ENCODE measurements at places on chromosomes 6 and 20. TPM values are rescaled to one million over a fixed set of nuclear protein-coding genes. Genes with fewer than 3 reads are reported as not detected.

Gene ZSCAN12
- total RNA-seq: 5.0 TPM

Gene HLA-DPB1
- total RNA-seq: 215 TPM

Gene SRF
- total RNA-seq: 47.5 TPM

DNA sequence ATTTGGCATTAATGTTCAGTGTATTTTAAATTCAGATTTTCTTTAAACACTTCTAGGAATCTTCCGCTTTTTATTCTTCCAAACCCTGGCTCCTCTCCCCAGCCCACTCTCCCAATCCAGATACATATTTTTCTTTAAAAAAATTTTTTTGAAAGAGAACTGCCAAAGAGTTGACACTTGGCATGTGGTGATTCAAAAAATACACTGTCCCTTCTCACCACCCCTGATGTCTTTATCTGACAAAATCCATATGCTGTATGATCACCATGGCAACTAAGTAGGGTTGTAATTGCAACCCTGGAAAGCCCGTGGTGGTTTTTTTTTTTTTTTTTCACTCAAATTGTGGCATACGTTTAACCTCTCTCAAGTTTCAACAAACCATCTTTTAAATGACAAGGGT, 355.8 kb upstream of the SASH1 start:
- no peaks in the 10 kb centered on the region for H3K36me3 ChIP-seq
- H3K4me3 ChIP-seq: no peak overlapping the region
- no peak for DNase-seq
- H3K27me3 ChIP-seq: no peaks in the 10 kb centered on the region
- no peak overlapping the region for H3K27ac ChIP-seq

DNA sequence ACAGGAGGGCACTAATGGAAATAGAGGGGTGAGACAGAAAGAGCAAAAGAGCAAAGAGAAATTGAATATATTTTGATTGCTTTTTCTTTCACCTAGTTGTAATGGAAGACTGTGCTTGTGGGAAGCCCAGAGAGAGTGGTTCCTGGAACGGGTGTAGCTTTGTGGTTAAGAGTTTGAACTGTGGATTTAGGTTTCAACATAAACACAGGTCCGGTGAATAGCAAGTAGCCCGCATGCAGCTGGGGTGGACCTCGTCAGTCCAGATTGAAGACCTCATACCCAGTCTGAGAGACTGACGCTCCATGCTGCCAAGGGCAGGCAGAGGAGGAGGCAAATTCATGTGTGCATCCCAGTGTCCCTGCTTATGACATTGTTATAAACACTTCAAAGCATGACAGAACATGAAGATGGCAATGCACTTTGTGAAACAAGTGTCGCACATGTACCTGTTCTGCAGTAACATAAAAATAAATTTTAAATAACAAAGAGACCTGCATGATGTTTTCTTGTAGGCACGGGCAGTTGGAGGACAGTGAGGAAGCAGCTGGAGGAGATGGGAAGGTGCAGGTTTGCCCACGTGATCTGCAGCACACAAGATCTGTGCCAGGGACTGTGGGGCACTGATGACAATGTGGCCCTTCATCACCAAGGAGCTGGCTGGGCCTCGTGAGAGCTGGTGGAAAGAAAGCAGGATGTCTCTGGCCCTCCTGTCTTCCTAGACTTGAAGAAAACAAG, 220.5 kb upstream of the SSTR4 start:
- no peak overlapping the region for H3K27ac ChIP-seq
- H3K36me3 ChIP-seq: no peaks in the 10 kb centered on the region
- H3K4me1 ChIP-seq: no peaks in the 10 kb centered on the region
- no peaks in the 10 kb centered on the region for H3K27me3 ChIP-seq
- H3K4me3 ChIP-seq: no peak overlapping the region

DNA sequence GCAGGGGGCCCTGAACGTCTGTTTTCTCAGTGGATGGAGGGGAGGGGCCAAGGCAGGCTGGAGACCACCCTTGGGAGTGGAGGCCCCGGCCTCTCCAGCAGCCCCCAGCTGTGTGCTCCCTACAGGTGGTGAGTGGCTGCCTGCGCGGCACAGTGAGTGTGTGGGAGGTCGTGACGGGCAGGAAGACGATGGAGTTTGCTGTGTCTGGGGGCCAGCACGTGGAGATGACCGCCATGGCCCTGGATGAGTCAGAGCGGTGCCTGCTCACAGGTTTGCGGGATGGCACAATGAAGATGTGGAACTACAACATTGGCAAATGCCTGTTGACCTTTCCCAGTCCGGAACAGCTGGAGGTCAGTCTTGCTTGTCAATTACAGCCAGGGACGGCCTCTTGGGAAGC, 52.6 kb downstream of the EFCAB8 start:
- DNase-seq: peak; percentile 36
- H3K36me3 ChIP-seq: no peaks in the 10 kb centered on the region
- no peak overlapping the region for H3K4me3 ChIP-seq

- no peaks in the 10 kb centered on the region for H3K36me3 ChIP-seq
- no peak for DNase-seq
- no peaks in the 10 kb centered on the region for H3K27me3 ChIP-seq
Observed at GRCh38 chr20:54320148-54320607, 112.3 kb downstream of the PFDN4 start.

- no peak overlapping the region for H3K4me3 ChIP-seq
- no peaks in the 10 kb centered on the region for H3K4me1 ChIP-seq
- H3K27me3 ChIP-seq: no peaks in the 10 kb centered on the region
- no peak overlapping the region for H3K27ac ChIP-seq
- no peak for DNase-seq
Observed at GRCh38 chr6:7016226-7016625, 91.5 kb upstream of the RREB1 start.

GRCh38 chr6:29875257-29875656, 47.6 kb downstream of the HLA-G start:
- H3K36me3 ChIP-seq: no peaks in the 10 kb centered on the region
- H3K27ac ChIP-seq: no peak overlapping the region
- H3K4me3 ChIP-seq: no peak overlapping the region
- no peaks in the 10 kb centered on the region for H3K27me3 ChIP-seq

DNA sequence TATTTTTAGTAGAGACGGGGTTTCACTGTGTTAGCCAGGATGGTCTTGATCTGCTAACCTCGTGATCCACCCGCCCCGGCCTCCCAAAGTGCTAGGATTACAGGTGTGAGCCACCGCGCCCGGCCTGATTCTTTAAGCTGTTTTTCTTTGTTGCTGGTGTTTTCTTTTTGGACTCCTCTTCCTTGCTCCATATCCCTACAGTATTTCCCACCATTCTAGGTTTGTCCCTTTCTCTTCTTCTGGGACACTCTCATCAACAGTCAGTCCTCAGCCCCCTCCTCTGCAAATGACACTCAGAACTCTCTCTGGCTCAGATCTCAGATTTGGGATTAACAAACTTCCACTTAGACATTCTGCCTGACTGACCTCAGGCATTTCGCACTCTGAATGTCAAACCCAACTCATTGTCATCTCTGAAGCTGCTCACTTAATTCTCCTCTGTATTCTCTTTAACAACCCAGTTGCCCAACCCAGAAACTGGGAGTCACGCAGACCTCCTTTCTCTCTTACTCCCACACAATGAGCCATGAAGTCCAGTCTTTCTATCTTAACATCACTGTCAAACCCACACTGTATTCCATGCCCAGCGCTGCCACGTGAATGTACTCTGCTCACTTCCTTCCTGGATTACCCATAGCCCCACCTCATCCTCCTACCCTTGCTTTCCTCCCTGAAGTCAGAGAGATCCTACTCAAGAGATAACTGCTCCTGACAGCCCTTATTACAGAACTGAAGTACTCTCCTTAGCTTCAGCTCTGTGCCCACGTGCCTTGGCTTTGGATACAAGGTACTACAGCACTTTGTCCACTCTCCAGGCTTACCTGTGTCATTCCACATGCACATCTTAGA, 2.6 kb downstream of the MPIG6B start:
- no peak overlapping the region for H3K4me3 ChIP-seq
- DNase-seq: no peak
- H3K4me1 ChIP-seq: no peaks in the 10 kb centered on the region
- no peak overlapping the region for H3K27ac ChIP-seq
- no peaks in the 10 kb centered on the region for H3K36me3 ChIP-seq

DNA sequence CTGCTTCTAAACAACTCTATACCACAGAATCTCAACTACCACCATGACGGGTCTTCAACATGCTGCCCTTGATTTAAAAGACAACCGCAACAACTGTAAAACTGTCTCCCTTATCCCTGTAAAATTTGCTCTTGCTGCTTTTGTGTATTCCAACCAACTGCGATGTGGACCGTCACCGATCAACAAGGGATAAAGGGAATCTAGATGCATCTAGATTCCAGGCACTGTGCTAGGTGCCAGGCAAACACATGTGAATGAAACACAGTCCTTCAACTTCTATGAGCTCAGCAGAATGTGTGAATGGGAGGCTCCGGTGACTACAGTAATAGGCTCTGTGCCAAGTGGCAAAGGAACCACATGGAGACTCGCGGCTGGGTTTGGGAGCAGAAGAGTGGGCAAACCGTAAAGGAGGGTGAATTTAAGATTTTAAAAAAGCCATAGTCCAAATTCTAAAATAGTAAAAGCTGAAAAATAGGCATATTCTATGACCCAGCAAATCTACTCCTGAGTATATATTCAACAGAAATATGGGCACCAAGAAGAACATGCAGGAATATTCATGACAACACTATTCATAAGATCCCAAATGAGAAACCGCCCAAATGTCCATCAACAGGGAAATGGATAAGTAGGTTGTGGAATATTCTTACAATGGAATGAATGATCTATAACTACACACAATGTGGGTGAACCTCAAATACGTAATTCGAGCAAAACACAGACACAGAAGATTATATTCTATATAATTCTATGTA, 3.7 kb upstream of the PRND start:
- DNase-seq: no peak
- no peak overlapping the region for H3K27ac ChIP-seq
- H3K4me3 ChIP-seq: no peak overlapping the region
- no peaks in the 10 kb centered on the region for H3K4me1 ChIP-seq
- no peaks in the 10 kb centered on the region for H3K36me3 ChIP-seq

Data from aorta (tissue), 5 donors.